Activated naive CD8-positive, alpha-beta T cell treated with anti-CD3 and anti-CD28 coated beads, Interleukin-2, amount 10 ng/mL, durations not matched to agents 7 days and 5 days (primary cell): ENCODE measurements at places on chromosomes 1 and 21.

- no peak for DNase-seq
- no peak overlapping the region for H3K4me3 ChIP-seq
- peaks cover 5% of the 10 kb centered on the region for H3K27me3 ChIP-seq
- peaks cover 20% of the 10 kb centered on the region for H3K36me3 ChIP-seq
- peaks cover 13% of the 10 kb centered on the region for H3K4me1 ChIP-seq
Observed at GRCh38 chr1:109931189-109931731, 20.6 kb downstream of the CSF1 start.

- no peak overlapping the region for H3K27ac ChIP-seq
- H3K4me3 ChIP-seq, result no peak overlapping the region
- DNase-seq, result no peak
- peaks cover 21% of the 10 kb centered on the region for H3K4me1 ChIP-seq
- no peaks in the 10 kb centered on the region for H3K36me3 ChIP-seq
- peaks cover 4% of the 10 kb centered on the region for H3K27me3 ChIP-seq
Observed at GRCh38 chr1:208047476-208047934, 136.6 kb upstream of the CD34 start.

DNA sequence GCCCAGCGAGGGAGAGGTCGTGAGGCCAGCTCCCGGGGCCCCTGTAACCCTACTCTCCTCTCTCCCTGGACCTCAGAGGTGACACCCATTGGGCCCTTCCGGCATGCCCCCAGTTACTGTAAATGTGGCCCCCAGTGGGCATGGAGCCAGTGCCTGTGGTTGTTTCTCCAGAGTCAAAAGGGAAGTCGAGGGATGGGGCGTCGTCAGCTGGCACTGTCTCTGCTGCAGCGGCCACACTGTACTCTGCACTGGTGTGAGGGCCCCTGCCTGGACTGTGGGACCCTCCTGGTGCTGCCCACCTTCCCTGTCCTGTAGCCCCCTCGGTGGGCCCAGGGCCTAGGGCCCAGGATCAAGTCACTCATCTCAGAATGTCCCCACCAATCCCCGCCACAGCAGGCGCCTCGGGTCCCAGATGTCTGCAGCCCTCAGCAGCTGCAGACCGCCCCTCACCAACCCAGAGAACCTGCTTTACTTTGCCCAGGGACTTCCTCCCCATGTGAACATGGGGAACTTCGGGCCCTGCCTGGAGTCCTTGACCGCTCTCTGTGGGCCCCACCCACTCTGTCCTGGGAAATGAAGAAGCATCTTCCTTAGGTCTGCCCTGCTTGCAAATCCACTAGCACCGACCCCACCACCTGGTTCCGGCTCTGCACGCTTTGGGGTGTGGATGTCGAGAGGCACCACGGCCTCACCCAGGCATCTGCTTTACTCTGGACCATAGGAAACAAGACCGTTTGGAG, 23.7 kb upstream of the TNFRSF1B start:
- peaks cover 39% of the 10 kb centered on the region for H3K4me1 ChIP-seq
- peak overlapping the region; percentile 29 for H3K4me3 ChIP-seq
- DNase-seq, result no peak
- H3K27me3 ChIP-seq, result no peaks in the 10 kb centered on the region
- H3K36me3 ChIP-seq, result no peaks in the 10 kb centered on the region

DNA sequence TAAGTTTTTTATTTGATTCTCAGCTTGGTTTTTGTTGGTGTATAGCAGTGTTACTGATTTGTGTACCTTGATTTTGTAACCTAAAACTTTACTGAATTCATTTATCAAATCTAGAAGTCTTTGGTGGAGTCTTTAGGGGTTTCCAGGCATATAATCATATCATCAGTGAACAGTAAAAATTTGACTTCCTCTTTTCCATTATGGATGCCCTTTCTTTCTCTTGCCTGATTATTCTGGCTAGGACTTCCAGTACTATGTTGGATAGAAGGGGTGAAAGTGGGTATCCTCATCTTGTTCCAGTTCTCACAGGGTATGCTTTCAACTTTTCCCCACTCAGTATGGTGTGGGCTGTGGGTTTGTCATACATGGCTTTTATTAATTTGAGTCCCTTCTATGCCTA, 23.6 kb upstream of the MAB21L3 start:
- H3K27ac ChIP-seq, result no peak overlapping the region
- no peaks in the 10 kb centered on the region for H3K36me3 ChIP-seq
- no peak overlapping the region for H3K4me3 ChIP-seq
- DNase-seq, result no peak

GRCh38 chr1:19680644-19681043, 16.0 kb downstream of the HTR6 start:
- H3K4me1 ChIP-seq, result no peaks in the 10 kb centered on the region
- no peak overlapping the region for H3K27ac ChIP-seq
- no peaks in the 10 kb centered on the region for H3K27me3 ChIP-seq
- DNase-seq, result no peak
